ENCODE measurements at places on chromosomes 1 and 21.

GRCh38 chr1:13911697-13912619, 212.0 kb downstream of the PRDM2 start:
- peak; percentile 54 for DNase-seq

- no peak for DNase-seq
These were observed 38.0 kb downstream of the ERG start for GRCh38 chr21:38460171-38460742.

DNA sequence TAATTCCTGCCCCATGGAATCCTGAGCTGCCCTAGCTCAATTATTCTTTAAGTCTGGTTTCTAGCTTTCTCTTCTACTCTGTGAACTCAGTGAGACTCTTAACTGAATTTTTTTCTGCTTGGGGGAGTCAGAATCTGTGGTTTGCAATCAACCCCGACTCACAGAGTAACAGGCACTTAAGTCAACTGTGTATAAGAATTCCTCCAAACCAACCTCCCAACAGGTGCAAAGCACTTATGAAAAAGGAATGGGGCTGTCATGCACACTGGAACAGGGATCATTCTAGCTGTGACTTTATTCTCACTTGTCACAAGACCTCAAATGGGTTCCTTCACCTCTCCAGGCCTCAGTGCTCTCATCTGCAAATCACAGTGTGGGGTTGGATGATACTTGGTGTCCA, 60.3 kb upstream of the SYT6 start:
- no peak for DNase-seq

DNA sequence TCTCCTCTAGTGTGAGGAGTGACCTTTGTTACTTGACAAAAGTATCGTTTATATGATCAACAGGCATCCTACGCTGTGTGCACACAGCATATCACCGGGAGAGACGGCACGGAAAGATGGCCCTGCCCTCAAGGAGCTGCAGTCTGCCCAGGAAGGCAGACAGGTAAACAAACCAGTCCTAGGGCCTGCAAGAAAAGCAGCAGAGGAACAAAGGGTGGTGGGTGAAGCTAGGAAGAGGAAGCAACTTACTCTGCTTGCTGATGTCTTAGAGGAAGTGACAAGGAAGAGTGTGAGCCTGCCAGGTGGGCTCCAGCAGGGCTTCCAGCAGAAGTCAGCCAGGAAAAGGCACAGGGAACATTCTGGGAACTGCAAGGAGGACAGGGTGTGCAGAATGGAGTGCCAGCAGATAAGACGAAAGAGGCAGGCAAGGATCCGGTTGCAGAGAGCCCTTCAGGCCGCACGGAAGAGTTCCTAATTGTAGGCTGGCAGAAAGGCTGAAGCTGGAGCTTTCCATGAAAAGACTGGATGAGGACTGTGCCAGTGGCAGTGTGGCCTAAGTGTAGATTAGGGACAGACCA, 106.7 kb downstream of the SLC45A1 start:
- DNase-seq: peak; percentile 72

DNA sequence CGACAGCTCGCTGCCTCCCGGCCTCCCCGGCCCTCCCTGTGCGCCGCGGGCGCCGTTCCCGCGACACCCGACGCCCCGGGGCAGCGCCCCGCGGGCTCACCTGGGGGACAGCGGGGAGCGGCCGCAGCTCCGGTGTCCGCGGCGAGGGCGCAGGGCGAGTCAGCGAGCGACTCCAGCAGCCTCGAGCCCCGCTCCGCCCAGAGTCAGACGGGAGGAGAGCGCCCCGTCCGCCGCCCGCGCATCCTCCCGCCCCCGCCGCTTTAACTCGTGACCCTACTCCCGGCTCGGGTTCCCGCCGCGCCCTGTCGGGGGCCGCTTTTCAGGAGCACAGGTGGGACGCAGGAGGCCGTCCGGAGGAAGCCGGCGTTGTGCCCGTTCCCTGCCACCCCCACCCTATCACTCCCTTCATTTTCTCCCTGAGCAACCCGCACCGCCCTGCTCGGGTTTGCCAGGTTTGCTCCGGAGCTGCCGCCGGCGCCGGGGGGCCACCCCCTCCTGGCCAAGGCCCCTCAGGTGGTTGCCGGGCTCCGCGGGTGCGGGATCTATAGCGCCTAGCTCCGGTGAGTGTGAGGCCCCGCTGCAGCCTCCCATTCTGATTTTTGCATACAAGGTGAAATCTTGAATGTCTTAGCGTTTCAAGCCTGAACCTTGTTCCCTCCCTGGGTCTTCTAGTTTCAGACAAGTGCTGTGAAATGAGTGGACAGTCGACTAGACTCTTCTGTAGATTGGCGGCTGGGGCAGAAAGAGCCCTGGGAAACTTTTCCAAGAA, at the start of gene MCOLN3:
Gene MCOLN3 (minus strand): TSS at position 205 of the 769 bp plus-strand sequence. CDS start 3,140 bp downstream, outside the sequence.
- peak; percentile 51 for DNase-seq

DNA sequence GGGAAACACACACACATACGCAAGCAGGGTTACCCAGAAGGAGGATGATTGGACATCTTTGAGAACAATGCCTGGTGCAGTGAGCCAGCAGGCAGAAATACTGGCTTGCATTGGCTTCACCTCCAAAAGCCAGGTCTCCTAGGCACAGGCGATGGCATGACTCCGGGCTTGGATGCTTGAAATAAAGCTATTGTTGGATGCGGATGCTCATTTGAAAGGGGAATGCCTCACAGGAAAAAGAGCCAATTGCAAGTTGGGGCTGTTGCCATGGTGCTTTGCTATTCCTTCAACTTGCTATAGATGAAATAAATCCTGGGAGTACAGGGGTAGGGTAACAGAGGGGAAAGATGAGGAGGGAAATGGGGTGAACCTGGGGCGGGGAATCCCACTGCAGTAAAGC, 180.7 kb upstream of the SGIP1 start:
- no peak for DNase-seq

DNA sequence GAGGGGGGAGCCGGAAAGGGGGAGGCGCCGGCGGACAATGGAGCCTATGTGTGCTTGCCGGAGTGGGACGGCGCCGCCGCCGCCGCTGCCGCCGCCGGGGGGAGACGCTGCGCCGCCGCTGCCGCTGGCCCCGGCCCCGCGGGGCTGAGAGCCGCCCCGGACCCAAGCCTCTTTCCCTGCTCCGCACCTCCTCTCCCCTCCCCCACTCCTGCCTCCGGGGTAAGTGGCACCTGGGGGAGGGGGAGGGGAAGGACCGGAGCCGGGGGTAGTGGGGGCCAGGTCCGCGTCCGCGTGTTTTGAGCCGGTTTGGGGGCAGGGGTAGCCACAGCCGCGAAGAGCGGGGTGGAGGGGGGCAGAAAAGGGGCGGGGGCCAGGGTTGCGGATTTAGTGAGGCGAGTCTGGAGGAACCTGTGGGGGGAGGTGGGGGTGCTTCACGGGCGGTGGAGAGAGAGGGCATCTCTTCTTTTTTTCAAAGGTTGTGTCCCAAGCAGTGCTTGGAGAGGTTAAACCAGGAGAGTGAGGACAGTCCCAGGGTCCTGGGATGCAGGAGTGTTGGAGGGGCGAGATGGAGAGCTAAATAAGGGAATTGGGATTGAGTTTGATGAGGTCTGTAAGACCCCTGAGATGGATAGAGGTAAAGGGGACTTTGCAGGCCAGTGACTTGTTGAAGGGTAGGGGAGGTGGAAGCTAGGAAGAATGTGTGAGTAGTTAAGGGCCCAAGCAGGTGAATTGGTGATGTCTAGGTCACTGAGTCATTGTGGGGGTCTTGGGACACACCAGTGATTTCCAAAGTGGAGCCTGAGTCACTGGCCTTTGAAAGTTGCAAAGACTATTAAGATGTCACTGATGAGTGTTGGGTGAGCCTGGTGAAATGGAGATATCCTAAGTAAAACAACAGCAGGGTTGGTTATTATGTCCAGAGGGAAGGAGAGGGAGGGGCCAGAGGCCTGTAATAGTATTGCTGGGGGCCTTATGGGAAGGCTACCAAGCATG, 59.1 kb downstream of the BCL9 start:
- DNase-seq: peak; percentile 11

DNA sequence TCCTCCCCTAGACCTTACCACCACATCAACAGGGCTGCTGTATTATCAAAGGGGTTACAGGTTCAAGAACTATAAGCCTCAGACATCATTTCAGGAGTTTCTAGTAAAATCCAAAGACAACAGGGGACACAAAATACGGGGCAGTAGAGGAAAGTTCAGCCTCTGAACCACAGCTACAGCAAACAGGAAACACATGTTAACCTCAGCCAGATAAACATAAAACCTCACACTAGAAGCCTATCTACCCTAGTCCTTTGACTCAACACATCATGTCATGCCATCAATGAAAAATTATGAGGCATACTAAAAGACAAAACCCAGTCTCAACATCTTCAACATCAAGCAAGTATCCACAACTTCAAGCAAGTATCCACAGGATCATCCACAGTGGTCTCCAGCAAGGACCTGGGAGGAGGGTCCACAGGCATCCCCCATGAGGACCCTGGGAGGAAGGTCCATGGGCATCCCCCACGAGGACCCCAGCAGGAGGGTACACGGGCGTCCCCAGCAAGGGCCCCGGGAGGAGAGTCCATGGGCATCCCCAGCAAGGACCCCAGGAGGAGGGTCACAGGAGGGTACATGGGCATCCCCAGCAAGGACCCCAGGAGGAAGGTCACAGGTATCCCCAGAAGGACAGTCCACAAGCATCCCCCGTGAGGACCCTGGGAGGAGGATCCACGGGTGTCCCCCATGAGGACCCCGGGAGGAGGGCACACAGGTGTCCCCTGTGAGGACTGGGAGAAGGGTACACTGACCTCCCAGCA, 440.0 kb downstream of the MATN1 start:
- no peak for DNase-seq

DNA sequence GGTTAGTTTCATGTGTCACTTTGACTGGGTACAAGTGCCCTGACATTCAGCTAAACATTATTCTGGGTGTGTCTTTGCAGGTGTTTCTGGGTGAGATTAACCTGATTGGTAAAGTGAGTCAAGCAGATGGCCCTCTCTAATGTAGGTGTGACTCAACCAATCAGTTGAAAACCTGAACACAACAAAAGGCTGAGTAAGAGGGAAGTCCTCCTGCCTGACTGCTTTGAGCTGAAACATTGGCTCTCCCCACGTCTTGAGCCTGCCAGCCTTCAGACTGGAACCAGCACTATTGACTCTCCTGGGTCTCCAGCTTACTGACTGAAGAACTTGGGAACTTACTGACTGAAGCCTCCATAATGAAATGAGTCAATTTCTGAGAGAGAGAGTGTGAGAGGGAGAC, 70.0 kb upstream of the C21orf91 start:
- no peak for DNase-seq

DNA sequence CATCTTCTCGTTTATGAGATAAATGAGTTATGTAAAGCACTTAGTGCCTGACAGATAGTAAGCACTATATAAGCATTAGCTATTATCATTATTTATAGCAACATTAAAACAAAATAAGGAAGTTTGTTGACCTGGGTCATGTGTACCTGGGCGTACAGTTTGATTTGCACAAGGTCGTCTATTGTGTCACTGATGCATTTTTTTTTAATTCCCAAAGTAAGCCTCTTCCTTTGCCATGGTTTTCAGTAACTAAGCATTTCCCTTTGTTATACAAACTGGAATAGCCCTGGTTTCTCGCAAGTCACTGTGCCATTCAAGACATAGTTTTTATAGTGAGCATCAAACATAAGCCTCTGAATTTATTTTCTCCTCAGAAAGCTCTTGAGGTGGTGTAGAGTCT, 72.2 kb downstream of the CACHD1 start:
- no peak for DNase-seq

DNA sequence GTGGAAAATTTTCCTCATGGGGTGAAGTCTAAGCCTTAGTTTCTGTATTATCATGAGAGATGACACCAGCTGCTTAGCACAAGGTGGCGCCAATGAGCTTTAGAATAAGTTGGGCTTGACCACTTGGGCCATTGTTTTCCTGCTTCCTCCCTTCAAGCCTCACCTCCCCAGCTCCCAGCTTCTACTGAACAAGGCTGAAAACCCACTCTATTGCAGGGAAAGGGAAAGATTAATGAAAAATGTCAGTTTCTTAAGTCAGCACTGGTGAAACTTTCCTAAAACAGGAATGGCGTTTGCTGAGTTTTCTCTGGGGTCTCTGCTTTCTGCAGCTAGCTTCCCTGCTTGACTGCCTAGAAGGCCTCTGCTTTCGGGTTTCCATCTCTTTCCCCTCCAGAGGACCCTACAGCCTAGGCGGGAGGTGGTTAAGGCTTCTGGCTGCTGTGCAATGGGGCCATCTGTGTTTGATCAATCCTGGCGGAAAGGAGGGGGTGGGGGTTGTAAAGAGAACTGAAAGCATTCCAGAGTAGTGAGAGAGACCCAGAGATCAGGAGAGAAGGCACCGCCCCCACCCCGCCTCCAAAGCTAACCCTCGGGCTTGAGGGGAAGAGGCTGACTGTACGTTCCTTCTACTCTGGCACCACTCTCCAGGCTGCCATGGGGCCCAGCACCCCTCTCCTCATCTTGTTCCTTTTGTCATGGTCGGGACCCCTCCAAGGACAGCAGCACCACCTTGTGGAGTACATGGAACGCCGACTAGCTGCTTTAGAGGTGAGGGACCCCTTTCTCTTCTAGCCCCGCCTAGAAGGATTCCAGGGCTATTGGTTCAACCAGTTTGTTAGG, at the start of gene OLFML3:
Gene OLFML3 (plus strand): TSS at position 612 of the 840 bp plus-strand sequence. CDS start 43 bp downstream, at position 655.
- DNase-seq: peak; percentile 77

DNA sequence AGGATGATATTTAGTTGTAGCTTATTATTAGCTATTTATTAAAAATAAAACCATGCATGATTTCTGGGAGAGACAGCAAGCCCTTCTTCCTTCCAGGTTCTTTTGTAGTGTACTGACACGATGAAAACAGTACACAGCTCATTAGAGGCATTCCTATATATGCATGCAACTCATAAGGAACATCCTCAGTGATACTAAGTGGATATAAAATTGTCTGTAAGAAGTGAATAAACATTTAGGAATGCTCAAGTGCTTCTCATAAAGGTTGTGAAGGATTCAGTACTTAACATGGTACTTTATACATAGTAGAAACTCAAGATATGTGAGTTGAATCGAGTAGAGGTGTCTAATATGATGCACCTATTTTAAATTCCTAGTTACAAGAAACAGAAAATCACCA, 287.7 kb downstream of the SDCCAG8 start:
- no peak for DNase-seq

DNA sequence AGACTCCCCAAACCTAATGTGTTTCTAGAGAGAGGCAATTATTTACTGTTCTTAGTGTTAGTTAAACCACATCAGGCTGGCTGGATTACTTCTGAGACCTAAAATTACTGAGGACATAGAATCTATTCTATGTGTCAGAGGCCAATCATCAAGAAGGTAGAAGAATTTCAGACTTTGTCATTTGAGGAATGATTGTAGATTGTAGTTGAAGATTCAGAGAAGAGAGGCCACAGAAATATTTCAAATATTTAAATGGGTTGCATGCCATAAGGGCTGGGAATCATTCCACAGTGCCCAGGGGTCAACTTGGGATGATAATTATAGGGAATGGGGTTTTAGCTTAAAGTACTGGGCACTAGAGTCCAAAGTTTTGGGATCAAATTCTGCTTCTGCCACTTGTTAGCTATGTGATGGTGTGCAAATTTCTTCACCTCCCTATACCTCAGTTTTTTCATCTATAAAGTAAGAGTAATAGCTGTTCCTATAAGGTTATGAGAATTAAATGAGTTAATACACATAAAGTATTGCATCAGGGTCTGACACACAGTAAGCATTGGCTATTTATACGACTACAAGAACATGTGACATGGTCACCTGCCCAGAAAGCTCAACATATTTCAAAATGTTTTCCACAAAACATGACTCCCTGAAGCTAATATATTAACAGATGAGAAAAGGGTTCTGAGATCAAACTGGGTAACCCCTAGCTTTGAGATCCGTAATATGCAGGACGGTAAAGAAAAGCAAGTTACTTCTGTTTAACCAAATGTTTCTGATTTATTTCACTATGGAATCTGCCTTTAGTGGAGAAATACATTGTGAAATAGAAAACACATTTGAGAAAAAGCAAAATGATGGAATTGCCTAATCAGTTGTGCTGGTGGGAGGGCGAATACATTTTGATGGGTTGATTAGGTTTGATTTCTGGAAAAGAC, 69.7 kb upstream of the SPAG17 start:
- no peak for DNase-seq
